Neural progenitor cell (in vitro differentiated cells): ENCODE measurements at places on chromosomes 7 and 10. TPM values are rescaled to one million over a fixed set of nuclear protein-coding genes. Genes with fewer than 3 reads are reported as not detected.
A peak's percentile ranks its signal among the peaks of the same experiment; 100 is the strongest.

ELFN1 gene
- 2.2 and 13.6 TPM in 2 replicates for total RNA-seq

NFE2L3 gene
- 6.2 and 6.9 TPM in 2 replicates for total RNA-seq

FAM131B gene
- 20.1 and 46.5 TPM in 2 replicates for total RNA-seq

GRCh38 chr10:61733358-61733940 lies 70.7 kb downstream of the CABCOCO1 start:
- no peaks in the 10 kb centered on the region for H3K4me1 ChIP-seq
- no peak overlapping the region for H3K4me3 ChIP-seq
- no peak overlapping the region for H3K27ac ChIP-seq
- no peaks in the 10 kb centered on the region for H3K36me3 ChIP-seq

DNA sequence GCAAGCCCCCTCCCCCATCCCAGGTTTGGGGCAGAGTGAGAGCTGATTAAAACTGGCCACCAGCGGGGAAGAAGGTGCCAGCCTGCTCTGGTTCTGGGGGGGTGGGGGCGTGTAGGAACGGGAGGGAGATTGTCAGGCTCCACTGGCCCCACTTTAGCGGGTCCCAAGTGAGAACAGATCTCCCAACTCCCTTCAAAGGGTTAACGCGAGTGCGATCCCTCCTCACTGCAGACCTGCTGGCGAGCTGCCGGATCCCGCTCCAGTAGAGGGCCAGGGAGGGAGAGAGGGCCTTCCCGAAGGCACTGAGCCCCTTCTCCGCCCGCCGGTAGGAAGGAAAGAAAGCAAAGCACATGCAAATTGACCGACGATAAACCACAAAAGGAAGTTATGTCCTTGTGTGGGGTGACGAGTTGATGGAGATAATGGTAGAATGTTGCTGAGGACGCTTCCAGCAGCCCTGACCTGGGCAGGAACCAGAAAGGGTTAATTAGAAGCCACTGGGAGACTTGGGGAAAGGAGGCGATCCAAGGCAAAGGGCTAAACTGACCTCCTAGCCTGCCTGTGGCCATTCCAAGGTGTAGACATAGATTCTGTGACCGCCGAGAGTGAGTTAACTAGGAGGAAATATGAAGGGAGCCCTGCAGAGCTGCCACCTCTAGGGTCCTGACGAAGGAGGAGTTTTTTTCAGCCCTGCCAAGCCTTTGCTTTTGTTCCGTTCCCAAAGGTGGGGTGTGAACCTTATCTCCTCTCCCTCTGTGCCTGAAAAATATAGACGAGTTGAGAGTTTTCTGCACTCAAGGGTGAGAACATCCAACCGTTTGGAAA lies 1.5 kb downstream of the NRG3 start:
- no peak overlapping the region for H3K27ac ChIP-seq
- DNase-seq, result peak; percentile 78
- peak overlapping the region; percentile 66 for H3K4me3 ChIP-seq
- H3K36me3 ChIP-seq, result no peaks in the 10 kb centered on the region
- peaks cover 32% of the 10 kb centered on the region for H3K4me1 ChIP-seq

- no peak for DNase-seq
- H3K36me3 ChIP-seq, result no peaks in the 10 kb centered on the region
- no peak overlapping the region for H3K27ac ChIP-seq
- H3K4me1 ChIP-seq, result no peaks in the 10 kb centered on the region
- no peak overlapping the region for H3K4me3 ChIP-seq
- no peaks in the 10 kb centered on the region for H3K27me3 ChIP-seq
Measured at GRCh38 chr7:129765352-129765751, 153.8 kb downstream of the NRF1 start.

GRCh38 chr7:100466653-100467605 lies 2.9 kb upstream of the SPACDR start:
- no peak overlapping the region for H3K27ac ChIP-seq
- no peaks in the 10 kb centered on the region for H3K27me3 ChIP-seq
- peaks cover 5% of the 10 kb centered on the region for H3K4me1 ChIP-seq
- no peaks in the 10 kb centered on the region for H3K36me3 ChIP-seq
- no peak overlapping the region for H3K4me3 ChIP-seq
- no peak for DNase-seq

DNA sequence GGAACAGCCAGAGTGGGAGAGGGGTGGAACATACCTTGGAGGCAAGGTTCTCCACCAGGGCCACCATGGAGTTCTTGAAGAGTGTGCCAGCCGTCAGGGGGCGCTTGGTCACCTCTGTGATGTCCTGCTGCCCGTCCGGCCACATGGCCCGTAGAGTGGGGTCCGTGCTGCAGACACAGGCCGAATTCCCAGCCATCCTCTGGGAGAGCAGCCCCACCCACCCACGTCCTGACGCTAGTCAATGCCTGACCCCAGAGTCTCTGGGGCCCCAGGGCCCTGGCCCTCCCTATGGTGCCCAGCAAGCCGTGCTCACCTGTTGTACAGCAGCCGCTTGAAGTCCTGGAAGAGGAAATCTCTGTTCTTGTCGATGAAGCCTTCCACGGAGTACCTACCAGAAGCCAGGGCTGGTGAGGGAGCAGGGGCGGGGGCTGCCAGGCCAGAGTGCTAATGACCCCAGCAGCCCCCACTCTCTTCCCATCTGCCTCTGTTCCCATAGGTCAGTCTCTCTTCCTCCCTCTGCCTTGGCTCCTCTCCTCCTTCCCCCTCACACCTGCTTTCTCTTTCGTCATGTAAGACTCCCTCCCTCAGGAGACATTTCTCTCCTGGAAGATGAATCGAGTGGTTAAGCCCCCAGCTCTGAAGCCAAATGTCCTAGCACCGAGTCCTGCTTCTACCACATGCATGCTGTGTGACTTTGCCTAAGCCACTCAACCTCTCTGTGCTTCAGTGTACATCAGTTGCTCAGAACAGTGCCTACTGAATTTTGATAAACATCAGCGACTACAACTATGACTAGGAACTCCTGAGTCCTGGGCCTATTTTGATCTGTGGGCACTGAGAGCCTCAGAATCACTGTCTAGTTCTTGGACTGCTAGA lies 11.0 kb downstream of the MYO1G start:
- no peak overlapping the region for H3K27ac ChIP-seq
- no peak overlapping the region for H3K4me3 ChIP-seq
- peak; percentile 67 for DNase-seq
- no peaks in the 10 kb centered on the region for H3K4me1 ChIP-seq
- peaks cover 15% of the 10 kb centered on the region for H3K27me3 ChIP-seq

DNA sequence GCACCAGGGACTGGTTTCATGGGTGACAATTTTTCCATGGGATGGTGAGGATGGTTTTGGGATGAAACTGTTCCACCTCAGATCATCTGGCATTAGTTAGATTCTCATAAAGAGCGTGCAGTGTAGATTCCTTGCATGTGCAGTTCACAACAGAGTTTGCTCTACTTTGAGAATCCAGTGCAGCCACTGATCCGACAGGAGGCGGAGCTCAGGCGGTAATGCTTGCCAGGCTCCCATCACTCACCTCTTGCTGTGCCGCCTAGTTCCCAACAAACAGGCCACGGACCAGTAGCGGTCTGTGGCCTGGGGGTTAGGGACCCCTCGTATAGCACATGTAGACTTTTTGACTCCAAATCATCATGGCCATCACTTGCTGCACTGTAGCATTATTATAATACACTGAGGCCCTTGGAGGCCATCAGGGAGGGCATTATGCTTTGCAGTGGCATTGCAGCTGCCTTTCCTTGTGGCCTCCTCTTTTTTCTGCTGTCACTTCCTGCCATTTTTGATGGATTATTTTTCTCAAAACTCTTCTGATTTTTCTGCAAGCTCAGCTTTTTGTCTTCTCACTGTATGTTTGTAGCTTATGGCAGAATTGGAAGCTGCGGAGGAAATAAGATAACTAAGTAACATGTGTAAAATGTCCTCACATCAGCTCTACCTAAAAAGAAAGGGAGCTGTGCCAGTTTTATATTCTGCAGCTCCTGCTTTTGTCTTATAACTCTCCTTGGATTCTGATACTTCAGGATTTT lies 18.5 kb downstream of the CSGALNACT2 start:
- DNase-seq, result peak; percentile 9
- H3K27me3 ChIP-seq, result no peaks in the 10 kb centered on the region
- H3K4me3 ChIP-seq, result no peak overlapping the region
- no peaks in the 10 kb centered on the region for H3K36me3 ChIP-seq

- H3K36me3 ChIP-seq, result no peaks in the 10 kb centered on the region
- DNase-seq, result no peak
- no peak overlapping the region for H3K4me3 ChIP-seq
- H3K27ac ChIP-seq, result no peak overlapping the region
Measured at GRCh38 chr10:89002226-89002978, 11.8 kb downstream of the FAS start.

GRCh38 chr10:78319371-78319770 lies 285.7 kb downstream of the RPS24 start:
- H3K27me3 ChIP-seq, result no peaks in the 10 kb centered on the region
- H3K36me3 ChIP-seq, result no peaks in the 10 kb centered on the region
- DNase-seq, result no peak
- H3K27ac ChIP-seq, result no peak overlapping the region
- H3K4me1 ChIP-seq, result peaks cover 4% of the 10 kb centered on the region
